Muscle of back (tissue), 13 donors: ENCODE measurements at places on chromosomes 11 and 22.

- peak; percentile 78 for DNase-seq
Observed at GRCh38 chr11:44936525-44936924, 14.2 kb downstream of the TP53I11 start.

GRCh38 chr11:60830478-60831142 lies 11.3 kb upstream of the CCDC86 start:
- no peak for DNase-seq

- no peak for DNase-seq
Observed at GRCh38 chr11:112967082-112967481, 5.9 kb downstream of the NCAM1 start.

DNA sequence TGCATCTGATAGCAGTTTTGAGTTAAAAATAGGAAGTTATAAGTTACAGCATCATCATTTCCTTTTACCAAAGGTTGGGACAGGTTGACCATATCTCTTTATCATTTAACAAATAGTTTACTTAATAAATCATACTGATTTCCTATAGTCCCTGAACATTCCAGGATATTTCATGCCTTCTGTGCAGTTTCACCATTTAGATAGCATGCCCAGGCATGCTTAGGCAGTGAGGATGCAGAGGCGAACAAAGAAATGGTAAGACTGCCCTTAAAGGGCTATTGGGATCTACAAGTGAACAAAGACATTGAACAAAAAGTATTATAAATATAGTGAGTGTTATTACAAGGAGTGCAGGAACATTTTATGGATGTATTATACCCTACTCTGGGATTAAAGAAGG lies 96.4 kb downstream of the PRMT3 start:
- no peak for DNase-seq

GRCh38 chr22:20953342-20953608 lies 13.8 kb upstream of the AIFM3 start:
- DNase-seq = no peak

- DNase-seq = no peak
Observed at GRCh38 chr22:42243802-42244060, 26.7 kb downstream of the TCF20 start.

GRCh38 chr11:119441898-119442243 lies 18.9 kb upstream of the THY1 start:
- DNase-seq = no peak

GRCh38 chr11:126817096-126817495 lies 183.5 kb downstream of the KIRREL3 start:
- DNase-seq = no peak

GRCh38 chr22:45073064-45073463 lies 63.3 kb upstream of the PHF21B start:
- no peak for DNase-seq

GRCh38 chr11:11884774-11885481 lies 43.2 kb downstream of the USP47 start:
- DNase-seq = no peak

- DNase-seq = peak; percentile 95
Observed at GRCh38 chr11:68890490-68891231, 13.0 kb downstream of the MRPL21 start.

- DNase-seq = no peak
Observed at GRCh38 chr22:50257041-50257440, 4.4 kb downstream of the MAPK12 start.
